ENCODE measurements at places on chromosomes 7 and 10. TPM values are rescaled to one million over a fixed set of nuclear protein-coding genes. Genes with fewer than 3 reads are reported as not detected.

- DNase-seq: no peak
These were observed 12.2 kb downstream of the VSIR start for GRCh38 chr10:71761105-71761511.

- DNase-seq: no peak
These were observed 16.9 kb downstream of the HBP1 start for GRCh38 chr7:107185716-107186115.

The STEAP4 gene
- 0.21 TPM for polyA plus RNA-seq

The SPDYE1 gene
- 0.31 TPM for polyA plus RNA-seq

DNA sequence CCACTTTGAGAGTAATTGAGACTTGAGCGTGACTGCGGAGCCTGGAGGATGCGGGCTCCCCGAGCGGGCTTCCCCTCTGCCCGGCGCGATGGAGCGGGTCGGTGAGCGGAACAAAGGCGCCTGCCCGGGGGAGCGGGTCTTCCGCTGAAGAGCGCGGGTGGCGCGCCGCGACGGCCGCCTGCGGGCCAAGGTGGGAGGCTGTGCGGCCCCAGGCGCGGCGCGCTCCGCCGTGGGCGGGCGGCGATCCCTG lies at the start of gene GALNT17:
TSS of gene GALNT17 (plus strand) at position 18 of the 250 bp plus-strand sequence.
- no peak for DNase-seq

- no peak for DNase-seq
These were observed 457.6 kb upstream of the KLF6 start for GRCh38 chr10:4242561-4243035.

The CPVL gene
- polyA plus RNA-seq: 1.4 TPM

DNA sequence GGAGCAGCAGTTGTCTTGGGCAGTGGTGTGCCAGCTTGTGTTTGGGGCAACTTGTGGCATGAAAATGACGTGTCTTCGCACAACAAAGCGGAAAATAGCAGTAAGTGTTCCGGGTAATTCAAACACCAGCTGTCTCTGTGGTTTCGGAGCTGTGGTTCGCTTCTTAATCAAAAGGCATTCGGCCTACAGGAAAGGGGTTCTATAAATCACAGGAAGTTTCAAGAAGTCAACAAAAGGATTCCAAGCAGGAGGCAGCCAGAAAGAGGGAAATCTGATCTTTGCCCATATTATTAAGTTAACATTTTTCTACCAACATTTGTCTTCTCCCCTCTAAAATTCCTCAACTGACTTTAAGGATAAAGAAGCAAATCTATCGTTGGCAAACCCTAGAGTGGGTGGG lies 353.4 kb downstream of the FGFR2 start:
- no peak for DNase-seq

The MBLAC1 gene
- polyA plus RNA-seq: 1.7 TPM

DNA sequence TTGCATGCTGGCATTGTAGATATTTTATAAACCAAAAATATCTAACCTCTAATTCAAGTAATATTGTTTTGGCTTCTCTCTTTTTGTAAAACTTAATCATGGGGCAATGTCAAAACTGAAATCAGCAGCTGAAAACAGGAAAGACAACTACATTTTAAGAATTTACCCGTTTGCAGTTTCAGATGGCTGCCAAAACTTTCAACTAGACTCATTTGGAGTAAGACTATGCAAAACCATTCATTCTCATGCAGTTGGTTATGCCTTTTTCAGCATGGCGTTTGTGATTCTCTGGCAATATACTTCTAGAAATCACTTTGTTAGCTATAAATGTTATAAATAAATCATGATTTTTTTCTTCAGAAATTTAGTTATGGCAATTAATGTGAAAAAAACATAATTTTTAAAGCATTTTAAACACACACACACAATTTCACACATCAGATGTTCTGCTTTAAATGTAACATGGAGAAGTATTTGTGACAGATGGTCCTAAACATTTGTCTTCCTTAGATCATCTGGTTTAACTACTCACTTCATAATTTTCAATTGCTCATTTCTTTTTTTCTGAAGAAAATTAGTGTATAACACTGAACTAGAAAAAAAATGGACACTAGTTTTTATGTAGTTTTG lies 116.4 kb downstream of the ITGB8 start:
- DNase-seq: no peak

The PLPP4 gene
- not detected for polyA plus RNA-seq

- no peak for DNase-seq
These were observed 117.5 kb downstream of the SORBS1 start for GRCh38 chr10:95443636-95444035.

GRCh38 chr10:29266641-29267040 lies 22.2 kb upstream of the LYZL1 start:
- DNase-seq: no peak

DNA sequence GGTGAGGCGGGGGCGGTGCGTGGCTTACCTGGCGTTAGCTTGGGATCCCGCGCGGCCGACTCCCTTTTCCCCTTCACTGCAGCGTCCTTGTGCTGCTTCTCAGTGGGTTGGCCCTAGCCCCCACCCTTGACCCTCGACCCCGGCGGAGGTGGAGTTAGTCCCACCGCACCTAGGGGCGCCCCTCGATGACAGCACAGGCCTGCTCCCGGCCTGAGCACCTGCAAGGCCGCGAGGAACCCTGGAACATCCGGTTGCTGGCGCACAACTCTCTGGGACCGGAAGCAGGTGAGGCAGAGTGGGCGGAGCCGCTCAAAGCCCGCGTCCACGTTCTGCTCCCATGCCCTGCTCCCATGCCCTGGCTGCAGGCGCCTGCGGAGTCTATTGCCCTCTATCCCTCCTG lies 266.9 kb downstream of the USP6NL start:
- DNase-seq: no peak

GRCh38 chr7:69678494-69679187 lies 80.4 kb downstream of the AUTS2 start:
- no peak for DNase-seq

DNA sequence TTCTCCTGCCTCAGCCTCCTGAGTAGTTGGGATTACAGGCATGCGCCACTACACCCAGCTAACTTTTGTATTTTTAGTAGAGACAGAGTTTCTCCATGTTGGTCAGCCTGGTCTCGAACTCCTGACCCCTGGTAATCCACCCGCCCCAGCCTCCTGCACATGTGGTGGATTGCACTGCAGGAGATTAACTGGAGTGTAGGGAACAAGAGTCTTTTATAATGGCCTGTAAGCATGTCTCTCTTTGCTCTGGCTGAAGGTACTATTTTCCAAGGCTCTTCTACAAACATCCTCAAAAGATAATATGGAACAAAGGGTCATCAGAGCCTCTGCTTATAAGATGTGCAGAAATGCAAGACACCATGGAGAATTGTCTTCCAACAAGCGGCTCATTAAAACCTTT lies 3.2 kb downstream of the TOMM7 start:
- no peak for DNase-seq

DNA sequence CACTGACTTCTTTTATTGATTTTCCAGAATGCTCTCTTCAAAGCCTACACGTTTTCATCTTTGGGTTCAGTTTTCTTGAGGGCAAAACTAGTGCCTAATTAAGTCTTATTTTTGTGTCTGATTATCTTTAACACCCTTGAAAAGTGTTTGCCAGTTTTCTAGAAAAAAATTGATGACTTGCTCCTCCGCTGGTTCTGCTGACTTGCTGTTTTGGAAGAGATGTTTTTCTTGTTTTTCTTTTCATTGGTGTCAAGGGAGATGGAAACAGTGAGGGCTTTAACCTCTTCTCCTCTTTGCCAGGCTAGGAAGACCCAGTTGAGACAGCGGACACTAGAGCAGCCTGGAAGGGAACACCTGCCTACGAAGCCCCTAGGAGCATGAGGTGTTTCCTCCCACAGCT lies 123.7 kb upstream of the EEPD1 start:
- DNase-seq: no peak

The NPY4R gene
- not detected for polyA plus RNA-seq

Data from naive B cell (primary cell).